ENCODE measurements at places on chromosomes 1 and 21.

- no peak for DNase-seq
Observed at GRCh38 chr1:21781815-21782348, 1.1 kb downstream of the USP48 start.

GRCh38 chr21:25871566-25871965, 136.8 kb downstream of the GABPA start:
- no peak for DNase-seq

GRCh38 chr21:46153247-46154154, 1.9 kb downstream of the FTCD start:
- DNase-seq = no peak

DNA sequence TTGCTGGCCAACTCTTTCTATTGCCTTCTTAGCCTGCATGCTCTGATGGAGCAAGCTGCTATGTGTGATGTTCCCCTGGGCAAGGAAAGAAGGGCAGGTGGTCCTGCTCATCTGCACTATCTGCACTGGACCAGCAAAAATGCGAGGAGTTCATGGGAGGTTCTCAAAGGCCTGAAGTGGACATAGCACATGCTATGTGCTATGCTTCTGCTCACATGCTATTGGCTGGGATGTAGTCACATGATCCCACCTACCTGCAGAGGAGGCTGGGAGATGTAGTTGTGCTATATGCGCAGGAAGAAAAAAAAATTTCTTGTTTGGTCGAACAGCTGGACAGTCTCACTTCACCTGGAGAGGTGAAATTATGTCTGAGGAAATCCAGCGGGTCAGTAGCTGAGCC, 587.7 kb downstream of the MATN1 start:
- DNase-seq = no peak

GRCh38 chr1:239386453-239387303, at the start of gene CHRM3:
TSS of gene CHRM3 (plus strand) at chr1:239386568. CDS start at chr1:239907452, 520,884 bp downstream.
- DNase-seq = peak; percentile 42

Data from NCI-H446 treated with DMSO at 0.1 percent for 48 hours (cell line).